H1 (cell line): ENCODE measurements at places on chromosomes 6 and 20.

DNA sequence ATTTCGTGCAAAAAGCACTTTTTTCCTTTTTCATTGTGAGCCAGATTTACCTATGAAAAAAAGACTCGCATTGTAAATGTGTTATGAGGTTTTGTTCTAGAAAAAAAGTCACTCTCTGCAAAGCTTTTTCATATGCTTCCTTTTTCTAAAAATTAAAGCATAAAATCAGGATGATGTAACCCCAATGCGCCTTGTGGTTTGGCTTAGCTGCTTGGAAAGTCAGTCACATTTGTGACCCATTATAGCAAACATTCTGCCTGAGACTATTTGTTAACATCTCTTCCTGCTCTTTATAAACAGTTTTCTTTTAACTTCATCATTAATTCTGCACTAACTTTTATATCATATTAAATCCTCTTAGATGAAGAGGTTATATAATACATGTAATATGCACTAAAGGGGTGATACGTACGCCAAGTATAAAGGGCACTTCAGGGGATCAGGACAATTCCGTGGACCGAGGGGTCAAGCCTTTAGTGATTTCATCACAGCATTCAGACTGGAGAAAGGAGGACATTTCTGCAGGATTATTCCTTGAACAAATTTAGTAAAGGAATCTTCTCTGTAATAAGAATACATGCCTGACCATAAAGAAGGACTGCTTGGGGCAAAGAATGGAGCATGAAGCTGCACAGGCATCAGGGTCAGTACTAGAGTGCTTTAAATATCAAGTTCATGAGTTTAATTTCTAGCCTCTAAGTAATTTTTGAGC lies 48.1 kb upstream of the SMLR1 start:
- no peak for DNase-seq

- DNase-seq = no peak
Observed at GRCh38 chr6:16712255-16712930, 48.9 kb downstream of the ATXN1 start.

GRCh38 chr6:118770835-118771234 lies 119.4 kb upstream of the CEP85L start:
- no peak for DNase-seq

DNA sequence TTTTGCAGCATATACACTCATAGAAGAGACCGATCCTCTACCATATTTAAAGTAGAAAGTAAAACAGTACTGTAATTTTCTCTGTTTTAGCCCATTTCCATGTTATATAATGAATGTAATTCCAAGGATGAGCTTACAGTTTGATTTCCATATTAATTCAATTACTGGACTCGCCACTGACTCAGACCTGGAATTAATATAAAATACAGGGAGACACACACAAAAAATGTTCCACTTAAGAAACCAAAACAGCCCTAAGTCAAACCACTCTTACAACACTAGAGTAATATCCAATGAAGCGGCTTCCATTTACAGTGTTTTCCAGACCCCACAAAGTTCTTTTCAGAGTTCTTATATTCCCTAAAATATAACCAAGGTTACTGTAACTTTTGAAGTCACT lies 110.6 kb downstream of the BACH2 start:
- DNase-seq = no peak

GRCh38 chr20:4147319-4147718 lies 132.0 kb upstream of the RNF24 start:
- DNase-seq = no peak

GRCh38 chr6:34056305-34057108 lies 89.4 kb downstream of the GRM4 start:
- peak; percentile 54 for DNase-seq

- DNase-seq = no peak
Observed at GRCh38 chr20:43681991-43682410, 15.1 kb downstream of the MYBL2 start.

- DNase-seq = peak; percentile 80
Observed at GRCh38 chr20:63434599-63435378, 37.7 kb downstream of the KCNQ2 start.

GRCh38 chr6:142937986-142938385 lies 7.0 kb downstream of the HIVEP2 start:
- no peak for DNase-seq

GRCh38 chr6:89836639-89837222 lies 7.1 kb downstream of the CASP8AP2 start:
- no peak for DNase-seq

GRCh38 chr6:109434456-109434855 lies 6.0 kb downstream of the PPIL6 start:
- no peak for DNase-seq

- DNase-seq = no peak
Observed at GRCh38 chr6:128513878-128514277, 6.5 kb downstream of the PTPRK start.

- no peak for DNase-seq
Observed at GRCh38 chr20:35120012-35120701, 27.0 kb downstream of the EDEM2 start.

GRCh38 chr6:144931172-144932035 lies 646.3 kb downstream of the UTRN start:
- DNase-seq = no peak

- DNase-seq = no peak
Observed at GRCh38 chr6:36319436-36319762, 17.3 kb downstream of the BNIP5 start.

DNA sequence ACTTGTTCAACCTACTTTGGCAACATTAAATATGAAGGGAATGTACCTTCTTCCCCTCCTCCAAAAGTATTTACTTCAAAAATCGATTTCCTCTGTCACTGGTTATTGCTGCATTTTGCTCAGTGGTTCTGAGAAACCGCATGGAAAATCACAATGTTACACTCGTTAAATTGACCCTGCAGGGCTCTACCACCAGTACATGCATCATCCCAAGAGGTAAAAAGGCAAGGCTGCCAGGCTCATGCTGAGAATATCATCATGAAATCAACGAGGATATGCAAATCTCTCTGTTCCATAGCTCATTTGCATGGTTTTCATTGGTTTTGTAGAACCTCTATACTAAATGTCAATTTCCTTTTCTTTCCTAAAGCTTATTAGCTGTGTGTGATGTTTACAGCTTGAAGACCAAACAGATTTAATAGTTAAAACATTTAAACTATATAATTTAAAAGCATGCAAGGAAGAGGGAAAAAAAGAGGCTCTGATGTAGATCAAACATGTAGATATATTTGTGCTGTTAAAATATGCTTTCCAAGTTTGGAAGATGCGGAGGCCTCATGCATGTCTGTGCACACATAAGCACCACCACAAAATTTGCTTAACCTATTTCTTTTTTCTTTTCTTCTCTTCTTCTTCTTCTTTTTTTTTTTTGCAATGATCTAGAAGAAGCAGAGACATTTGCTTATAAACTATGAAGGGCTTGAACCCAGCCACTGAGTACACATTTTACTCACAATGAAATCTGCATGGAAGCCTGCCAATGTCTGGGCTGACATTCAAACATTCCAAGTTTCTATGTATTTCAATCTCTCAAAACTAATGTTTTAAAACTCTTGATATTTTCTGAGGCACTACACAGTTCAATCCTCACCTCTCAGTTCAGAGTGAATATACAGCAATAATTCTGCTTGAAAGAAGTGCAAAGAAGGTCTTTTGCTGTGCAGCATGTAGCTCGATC lies 194.0 kb downstream of the GMPR start:
- DNase-seq = no peak

GRCh38 chr20:19603376-19603750 lies 154.7 kb upstream of the RIN2 start:
- no peak for DNase-seq

DNA sequence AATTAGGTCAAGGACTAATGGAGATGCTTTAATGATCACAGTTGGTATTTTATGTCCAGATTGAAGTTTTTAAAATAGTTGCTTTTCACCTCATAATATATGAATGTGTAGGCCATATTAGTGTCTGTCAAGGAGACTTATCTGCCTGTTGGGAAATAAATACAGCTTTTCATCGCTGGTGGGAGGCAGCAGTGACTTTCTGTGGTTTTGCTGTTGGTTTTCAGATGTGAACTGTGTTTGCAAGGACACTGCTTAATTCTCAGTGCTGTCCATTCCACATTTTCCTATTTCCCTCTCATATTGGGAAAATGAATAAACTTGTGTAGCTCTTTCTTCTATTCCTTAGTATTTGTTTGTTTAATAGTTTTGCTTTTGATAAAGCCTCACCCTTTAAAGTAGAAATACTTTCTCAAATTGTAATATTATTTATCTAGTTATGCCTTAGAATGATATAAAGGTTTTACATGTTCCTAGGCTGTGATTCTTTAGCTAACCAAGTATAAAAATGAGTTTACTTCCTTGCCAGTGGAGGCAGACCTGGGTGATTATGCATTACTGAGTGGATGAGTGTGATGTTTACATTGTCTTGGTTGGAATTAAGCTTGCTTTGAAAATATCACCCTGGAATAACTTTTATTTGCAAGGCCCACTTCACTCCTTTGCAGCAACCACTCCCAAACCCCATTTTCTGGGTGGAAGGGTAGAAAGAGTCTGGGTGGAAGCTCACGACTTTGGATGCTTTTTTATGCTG lies 3.3 kb downstream of the PLCB4 start:
- no peak for DNase-seq

- no peak for DNase-seq
Observed at GRCh38 chr20:21052241-21052640, 53.9 kb downstream of the LINC00237 start.

- DNase-seq = peak; percentile 75
Observed at GRCh38 chr20:5557123-5557522, 193.1 kb upstream of the SHLD1 start.

GRCh38 chr20:370977-371754 lies 9.4 kb upstream of the TRIB3 start:
- no peak for DNase-seq

GRCh38 chr6:158311193-158311592 lies 1.1 kb upstream of the TULP4 start:
- DNase-seq = no peak

GRCh38 chr6:143007646-143008045 lies 53.0 kb upstream of the AIG1 start:
- DNase-seq = no peak

- no peak for DNase-seq
Observed at GRCh38 chr20:49320460-49320859, 42.6 kb upstream of the ZNFX1 start.

DNA sequence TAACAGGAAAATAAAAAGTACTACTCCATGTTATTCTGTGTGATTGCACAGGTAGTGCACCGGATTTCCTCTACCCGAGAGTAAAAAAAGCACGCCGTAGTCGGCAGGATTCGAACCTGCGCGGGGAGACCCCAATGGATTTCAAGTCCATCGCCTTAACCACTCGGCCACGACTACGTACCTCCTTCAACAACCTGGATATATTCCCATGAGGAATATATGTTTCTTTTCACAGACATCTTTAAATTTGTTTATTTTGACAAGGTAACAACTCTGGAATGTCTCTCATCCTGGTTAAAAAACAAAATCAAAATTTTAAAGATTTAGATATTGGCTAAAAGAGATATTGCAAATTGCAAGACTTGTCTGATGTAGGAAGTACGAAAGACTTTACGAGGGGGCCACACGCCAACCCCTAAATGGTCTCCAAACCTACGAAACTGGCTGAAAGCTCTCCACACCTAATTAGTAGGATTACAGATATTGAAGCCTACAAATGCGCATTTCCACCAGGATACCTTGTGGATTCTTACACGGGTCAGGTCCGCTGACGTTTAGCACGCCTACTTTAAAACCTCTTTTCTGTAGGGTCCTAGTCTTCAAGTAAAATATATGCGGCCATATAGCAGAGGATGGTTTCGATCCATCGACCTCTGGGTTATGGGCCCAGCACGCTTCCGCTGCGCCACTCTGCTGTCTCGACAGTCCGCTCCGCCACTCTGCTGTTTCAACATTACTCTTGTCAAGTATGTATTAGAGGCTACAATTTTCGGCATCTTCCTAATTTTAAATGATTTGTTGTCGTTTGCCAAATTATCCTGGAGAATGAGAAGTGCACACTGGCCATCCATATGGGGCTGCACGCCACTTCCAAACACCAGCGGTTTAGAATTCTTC lies 52.2 kb upstream of the BTN3A2 start:
- no peak for DNase-seq

DNA sequence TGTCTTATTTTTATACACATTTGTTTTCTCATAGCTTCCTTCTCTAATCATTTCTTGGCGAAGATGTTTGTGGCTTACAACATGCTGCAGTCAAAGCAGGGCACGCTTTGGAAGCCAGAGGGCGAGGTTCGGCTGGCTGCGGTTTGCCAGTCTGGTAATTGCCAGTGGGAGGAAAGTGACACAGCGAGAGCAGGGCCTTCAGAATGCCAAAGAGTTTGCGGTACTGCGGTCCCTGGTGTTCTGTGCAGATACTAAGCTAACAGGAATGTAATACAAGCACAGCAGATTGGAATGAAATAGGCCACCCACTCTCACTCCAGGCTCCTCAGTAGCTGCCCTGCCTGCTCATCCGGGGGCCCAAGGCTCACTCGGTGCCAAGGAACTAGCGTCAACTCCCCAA lies 58.7 kb upstream of the TGM3 start:
- no peak for DNase-seq

DNA sequence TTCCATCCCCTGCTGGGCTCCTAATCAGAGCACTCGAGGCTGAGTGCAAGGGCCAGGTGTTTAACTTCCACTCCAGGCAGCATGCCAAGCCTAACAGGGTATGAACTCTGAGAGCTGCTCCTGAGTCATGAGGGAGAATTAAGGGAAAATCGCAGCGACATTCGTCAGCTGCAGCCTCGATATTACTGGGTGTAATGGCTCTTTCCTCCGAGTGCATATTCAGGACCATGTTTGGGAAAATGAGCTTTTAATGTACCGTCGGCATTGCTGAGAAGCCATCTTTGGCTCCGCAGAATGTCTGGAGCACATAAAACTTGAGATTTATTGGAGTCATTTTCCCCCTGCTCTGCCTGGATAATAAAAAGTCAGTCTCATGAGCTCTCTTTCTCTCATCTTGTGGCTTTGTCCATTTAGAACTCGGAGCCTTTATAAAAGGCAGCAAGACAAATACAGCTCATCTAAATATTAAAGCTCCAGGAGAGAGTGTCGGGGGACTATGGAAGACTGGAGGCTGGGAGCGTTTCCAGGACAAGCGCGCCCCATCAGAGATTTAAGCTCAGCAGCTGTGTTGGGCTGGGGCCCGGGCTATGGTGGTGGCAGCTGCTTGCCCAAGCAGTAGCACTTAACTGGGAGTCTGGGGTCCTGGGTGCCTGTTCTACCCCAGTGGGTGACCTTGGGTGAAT lies 103.7 kb downstream of the TOX2 start:
- no peak for DNase-seq

DNA sequence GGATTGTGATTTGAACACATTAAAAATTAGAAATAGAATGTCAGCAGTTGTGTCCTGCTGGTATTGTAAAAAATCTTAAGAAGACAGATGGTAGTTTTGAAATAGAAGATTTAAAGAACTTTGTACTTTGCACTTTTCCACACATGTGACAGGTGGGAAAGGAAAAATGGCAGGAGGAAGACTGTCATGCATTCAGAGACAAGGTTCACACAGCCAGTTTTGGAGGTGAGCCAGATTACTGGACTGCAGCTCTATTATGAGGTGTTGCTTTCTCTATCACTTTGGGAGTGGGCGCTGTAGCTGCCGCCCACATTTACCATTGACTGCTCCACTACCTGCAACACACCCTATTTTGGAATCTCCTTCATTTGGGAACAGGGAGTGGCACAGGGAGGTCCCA lies 12.1 kb upstream of the NDUFAF4 start:
- no peak for DNase-seq
